ENCODE measurements at places on chromosomes 12 and 14. TPM values are rescaled to one million over a fixed set of nuclear protein-coding genes. Genes with fewer than 3 reads are reported as not detected.

Gene RILPL2
- total RNA-seq: 2.9 TPM

Gene CCDC177
- total RNA-seq: not detected

Gene BMP4
- 0.39 TPM for total RNA-seq

Gene TMEM229B
- 0.37 TPM for total RNA-seq

Gene ADCY6
- 19.8 TPM for total RNA-seq

All from subcutaneous preadipocyte (primary cell).